Cardiac muscle cell (in vitro differentiated cells and primary cell): ENCODE measurements at places on chromosomes 3 and 15.

DNA sequence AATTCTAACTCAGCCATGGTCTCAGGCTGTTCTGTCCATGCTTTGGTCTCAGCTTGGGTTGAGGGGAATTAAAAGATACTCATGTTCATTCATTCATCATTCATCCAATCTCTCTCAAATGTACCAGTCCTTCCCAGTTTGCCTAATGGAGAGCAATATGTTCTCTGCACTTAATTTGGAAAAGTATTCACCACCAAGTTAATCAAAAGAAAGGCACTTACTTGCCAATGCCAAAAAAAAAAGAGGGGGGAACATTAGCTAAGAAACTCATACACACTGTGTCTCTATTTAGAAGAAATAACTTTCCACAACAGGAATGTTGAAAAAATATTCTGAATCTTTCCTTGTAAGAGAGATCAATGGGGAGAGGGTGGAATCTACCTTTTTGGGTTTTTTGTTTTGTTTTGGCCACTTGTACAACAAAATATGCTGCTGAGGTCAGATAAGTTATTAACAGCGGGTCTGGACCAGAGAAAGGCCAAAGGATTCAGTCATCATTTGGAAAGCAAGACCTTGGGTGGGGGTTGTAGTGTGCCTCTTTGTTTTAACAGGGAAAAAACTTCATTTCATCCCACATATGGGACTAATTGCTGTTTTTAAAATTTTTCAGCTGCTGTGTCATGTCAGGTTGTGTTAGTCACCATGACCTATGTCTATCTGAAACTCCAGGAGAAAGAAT is 152.3 kb downstream of the FBN1 start:
- no peak for DNase-seq

DNA sequence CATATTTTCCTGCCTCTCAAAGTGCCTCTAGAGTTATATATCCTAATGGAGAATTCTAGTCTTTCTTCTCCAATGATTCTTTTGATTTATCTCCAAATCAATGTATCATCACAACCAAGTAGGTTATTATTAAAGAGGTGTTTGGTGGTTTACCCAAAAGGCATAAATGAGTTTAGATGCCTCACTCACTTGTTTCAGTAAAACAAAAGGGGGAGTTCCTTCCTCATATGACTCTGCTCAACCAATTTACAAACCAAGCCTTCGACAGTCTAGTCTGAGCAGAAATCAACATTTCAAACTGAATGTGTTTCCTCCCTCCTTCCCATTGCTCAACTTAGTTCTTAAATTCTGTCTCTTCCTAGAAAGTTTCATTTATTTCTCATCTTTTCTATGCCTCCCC is 116.5 kb downstream of the TNIK start:
- no peak for DNase-seq

- DNase-seq = peak; percentile 72
Observed at GRCh38 chr3:41111011-41111410, 88.3 kb upstream of the CTNNB1 start.

- no peak for DNase-seq
Observed at GRCh38 chr3:131610174-131610573, 107.4 kb upstream of the MRPL3 start.

- no peak for DNase-seq
Observed at GRCh38 chr3:94304954-94305353, 242.1 kb downstream of the NSUN3 start.

- DNase-seq = no peak
Observed at GRCh38 chr3:160618878-160619277, 53.5 kb upstream of the KPNA4 start.

DNA sequence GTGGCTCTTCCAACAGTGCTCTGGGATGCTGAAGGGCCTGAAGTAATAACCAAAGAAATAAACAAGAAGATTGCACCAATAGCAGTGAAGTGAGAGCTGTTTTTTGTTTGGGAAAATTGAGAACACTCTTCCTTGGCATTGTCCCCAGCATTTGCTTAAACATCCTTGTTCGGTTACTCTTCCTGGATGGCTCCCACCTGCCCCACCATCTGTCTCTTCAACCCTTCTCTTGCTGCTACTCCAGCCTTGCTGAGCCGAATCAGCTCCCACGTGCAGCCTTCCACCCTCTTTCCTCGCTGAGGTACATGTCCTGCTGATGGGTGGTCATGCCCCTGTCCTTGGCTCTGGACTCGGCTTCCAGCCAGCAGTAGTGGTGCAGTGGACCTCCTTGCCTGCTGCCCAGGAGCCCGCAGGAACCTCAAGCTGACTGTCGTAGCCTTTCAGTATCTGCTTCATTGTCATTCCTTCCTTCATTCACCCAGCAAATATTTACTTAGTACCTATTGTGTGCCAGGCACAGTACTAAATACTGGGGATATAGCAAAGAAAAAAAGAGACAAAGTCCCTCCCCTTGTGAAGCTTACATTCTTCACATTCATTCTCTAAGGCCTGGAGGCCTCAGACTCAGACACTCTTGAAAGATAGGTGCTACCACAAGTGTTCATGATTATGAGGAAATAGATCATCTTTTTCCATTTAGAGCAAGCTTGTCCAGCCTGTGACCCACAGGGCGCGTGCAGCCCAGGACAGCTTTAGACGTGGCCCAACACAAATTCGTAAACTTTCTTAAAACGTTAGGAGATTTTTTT is 17.1 kb upstream of the VILL start:
- no peak for DNase-seq

DNA sequence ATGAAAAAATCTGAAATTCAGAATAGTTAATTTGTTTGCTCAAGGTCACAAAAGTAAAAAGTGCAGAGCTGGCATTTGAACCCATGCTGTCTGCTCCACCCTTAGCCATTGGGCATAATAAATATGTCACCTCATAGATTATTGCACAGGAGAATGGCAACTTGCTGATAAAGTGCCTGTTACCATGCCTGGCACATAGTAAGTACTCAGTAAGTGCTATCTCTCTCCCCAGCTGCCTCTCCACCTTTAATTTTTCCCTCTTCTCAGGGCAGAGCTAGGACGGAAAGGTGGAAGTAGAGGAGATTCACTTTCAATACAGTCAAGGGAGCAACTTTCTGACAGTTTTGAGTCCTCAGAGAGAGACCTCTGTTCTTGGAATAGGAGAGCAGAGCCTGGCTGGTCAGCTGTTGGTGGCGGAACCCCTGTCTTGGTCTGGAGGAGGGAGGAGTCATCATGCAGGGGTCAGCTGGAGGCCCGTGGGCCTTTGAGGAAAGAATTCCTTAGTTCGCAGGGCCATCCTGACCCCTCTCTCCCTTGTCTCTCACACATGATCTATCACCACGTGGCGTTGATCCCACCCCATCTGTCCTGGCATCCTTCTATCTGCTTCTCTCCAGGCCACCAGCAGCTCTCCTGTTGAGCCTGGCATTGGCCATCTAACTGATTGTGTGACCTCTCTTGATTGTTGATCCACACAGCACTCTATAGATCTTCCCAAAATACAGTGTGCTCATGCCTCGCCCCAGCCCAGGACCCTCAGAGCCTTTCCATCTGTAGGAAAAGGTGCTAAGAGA is 149.3 kb downstream of the RPLP1 start:
- no peak for DNase-seq

- DNase-seq = no peak
Observed at GRCh38 chr15:81268881-81269601, 54.9 kb downstream of the STARD5 start.

DNA sequence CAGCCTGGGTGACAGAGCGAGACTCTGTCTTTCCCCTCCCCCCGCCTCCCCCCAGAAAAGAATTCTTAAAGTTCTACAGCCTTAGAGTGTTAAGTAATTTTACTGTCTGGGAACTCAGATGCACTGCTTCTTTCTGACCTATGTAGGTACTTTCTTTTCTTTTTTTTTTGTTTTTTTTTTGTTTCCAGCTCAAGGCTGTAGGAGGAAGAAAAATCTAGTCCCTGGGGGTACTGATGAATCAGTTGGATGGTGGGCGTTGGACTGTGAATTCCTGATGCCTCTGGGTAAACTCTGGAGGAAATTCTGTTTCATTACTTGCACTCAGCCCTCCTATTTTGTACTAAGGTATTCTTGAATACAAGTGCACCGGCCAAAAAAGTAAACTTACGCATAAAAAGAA is 10.8 kb downstream of the GHRL start:
- DNase-seq = no peak

DNA sequence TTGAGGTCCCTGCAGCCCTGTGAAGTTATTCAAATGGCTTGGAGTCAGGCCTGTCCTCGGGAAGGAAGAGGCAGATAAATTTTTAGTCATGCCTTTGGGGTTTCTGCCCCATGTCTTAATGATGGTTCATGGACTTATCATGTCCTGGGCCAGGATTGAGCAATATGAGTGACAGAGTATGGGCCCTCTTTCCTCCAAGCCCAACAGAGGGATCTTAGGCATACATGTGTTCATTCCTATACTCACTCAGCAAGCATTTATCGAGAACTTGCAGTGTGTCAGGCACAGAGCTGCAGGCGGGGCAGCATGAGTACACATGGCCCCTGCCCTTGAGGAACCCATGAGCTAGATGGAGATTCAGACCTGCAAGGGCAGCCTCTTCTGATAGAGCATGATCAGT is 6.2 kb downstream of the ESYT3 start:
- no peak for DNase-seq

DNA sequence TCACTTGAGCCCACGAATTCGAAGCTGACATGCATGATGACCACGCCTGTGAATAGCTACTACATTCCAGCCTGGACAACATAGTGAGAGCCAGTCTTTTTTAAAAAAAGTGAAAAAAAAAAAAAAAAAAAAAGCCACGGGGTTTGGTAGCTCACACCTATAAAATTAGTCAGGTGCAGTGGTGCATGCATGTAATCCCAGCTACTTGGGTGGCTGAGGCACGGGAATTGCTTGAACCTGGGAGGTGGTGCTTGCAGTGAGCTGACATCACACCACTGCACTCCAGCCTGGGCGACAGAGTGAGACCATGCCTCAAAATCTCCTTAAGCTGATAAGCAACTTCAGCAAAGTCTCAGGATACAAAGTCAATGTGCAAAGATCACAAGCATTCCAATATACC is 44.4 kb downstream of the CSNK1G1 start:
- DNase-seq = no peak

DNA sequence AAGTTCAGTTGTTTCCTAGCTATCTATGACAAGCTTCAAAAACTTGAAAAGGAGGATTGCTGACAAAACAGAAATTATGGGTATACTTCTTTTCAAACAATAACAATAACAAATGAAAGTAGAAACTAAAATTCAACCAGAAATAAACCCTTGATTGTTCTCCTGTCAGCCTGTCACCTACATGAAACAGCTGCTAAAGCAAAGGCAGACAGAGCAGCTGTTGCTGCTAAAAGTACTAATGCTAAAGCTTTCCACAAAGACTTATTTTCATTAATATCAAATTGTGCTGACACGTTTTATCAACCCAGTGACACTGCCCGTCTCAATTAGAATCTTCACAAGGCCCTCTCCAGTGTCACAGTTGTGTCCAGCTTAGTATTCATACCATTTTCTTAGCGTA is 533.2 kb upstream of the GBE1 start:
- no peak for DNase-seq

DNA sequence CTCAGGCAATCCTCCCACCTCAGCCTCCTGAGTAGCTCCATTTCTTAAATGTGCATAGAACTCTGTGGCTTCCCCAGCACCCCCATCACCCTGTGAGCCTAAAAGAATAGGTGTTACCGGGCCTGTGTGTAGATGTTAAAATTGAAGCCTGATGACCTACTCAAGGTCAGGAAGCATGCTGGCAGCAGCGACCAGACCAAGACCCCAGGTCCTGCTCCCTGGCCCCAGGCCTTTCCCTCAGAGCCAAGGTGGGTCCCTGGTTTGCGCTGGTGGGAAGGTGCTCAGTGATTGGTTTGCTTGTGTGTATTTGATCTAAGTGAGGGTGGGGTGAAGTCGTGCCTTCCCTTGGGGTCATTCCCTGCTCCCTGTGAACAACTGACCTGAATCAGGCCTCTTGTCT is 18.4 kb upstream of the CRABP1 start:
- DNase-seq = no peak

DNA sequence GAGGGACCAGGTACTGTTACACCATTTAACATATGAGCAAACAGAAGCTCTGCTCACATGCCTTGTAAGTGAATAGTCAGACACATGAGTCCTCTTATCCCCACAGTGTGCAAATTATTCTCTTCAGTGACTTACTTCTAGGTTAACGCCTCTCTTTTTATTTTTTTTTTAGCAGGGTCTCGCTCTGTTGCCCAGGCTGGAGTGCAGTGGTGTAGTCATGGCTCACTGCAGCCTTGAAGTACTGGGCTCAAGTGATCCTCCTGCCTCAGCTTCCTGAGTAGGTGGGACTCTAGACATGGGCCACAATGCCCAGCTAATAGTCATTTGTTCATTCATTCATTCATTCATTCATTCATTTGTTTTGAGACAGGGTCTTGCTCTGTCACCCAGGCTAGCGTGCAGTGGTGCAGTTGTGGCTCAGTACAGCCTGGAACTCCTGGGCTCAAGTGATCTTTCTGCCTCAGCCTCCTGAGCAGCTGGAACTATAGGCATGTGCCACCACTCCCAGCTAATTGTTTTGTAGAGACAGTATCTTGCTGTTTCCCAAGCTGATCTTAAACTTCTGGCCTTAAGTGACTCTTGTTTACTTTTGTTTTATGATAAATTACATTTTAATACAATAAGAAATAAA is 94.7 kb downstream of the LRRC28 start:
- DNase-seq = no peak

GRCh38 chr3:100710261-100710968 is 1.1 kb downstream of the TFG start:
- peak; percentile 69 for DNase-seq

- DNase-seq = no peak
Observed at GRCh38 chr15:81544385-81544784, 170.4 kb upstream of the TMC3 start.

DNA sequence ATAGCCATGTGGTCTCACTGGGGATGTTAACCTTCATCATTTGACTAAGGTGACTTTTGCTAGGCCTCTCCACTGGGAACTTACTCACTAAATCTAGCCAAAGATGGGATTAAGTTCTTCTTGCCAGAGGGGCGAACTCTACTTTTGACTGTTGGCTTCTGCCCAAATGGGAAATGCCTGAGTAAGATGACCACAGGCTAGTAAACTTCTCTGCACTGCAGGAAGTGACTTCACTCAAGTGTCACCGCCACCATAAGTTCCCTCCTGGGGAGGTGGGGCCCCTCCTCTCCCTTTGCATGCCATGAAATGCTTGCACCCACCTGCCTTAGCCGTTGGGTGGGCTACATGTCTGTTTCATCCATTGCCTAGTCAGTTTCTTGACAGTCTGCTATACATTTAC is 388.3 kb downstream of the FEZF2 start:
- DNase-seq = no peak

GRCh38 chr3:152266221-152266995 is 2.3 kb upstream of the MBNL1 start:
- DNase-seq = peak; percentile 98

DNA sequence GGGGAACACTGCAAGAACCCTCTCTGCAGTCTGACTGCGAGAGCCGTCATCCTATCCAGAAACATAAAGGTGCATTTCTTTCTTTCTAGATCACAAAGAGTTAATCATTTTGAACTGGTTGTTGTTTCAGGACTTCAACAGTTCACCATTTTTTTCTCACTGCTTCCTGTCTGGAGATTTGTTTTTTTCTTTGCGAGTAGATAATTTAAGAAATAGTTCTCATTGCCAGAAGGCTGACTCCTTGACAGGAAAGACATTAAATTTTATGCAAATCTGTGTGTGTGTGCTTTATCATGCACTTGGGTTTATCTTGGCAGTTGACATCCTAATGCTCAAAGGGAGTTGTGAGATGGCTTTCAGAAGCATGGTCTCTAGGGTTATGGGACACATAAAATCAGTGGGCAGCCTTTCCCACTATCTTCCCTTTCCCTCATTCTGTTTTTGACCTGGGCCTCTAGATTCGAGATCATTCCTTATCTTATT is 123.5 kb upstream of the TBL1XR1 start:
- DNase-seq = peak; percentile 69
